ENCODE measurements at places on chromosomes 12 and 14.

DNA sequence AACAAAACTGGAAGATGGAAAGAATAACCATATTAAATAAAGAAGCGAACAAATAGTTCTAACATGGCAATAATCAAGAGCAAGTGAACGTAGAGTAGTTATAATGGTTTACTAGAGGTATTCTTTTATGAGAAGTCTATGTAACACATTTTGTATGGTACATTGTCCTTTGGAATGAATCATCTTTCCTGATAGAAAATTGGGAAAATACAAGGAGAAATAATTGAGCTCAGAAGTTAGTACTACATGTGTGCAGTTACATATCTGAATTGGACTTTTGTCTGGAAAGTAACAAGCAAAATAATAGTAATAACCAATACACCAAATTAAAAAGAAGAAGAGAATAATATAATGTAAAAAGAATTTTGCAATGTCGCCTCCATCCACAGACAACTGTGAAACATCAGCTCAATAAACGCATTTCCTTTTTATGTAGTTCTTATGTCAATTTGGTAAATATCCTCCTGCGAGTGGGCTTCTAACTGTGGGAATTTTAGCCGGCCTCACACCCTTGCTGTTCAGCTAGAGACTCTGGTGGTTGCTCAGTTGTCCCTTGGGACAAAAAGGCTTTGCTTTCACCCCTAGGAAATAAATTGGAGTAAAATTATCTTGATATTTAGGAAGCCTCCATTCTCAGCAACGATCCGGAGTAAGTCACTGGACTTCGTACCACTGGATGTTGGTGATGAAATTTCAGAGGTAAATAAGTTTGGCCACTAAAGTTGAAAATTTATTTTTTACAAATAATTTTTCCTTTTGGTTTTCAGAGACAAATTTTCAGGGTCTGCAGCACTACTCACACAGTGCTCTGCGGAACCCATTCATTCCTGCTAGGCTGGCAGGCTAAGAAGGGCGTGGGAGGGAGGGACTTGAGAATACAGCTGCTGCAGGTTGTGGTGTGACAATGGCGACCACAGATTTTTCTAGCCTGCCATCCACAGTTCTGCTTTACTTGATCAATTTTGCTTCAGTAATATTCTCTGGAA lies 1.1 kb upstream of the TUBA1A start:
- DNase-seq, result no peak

DNA sequence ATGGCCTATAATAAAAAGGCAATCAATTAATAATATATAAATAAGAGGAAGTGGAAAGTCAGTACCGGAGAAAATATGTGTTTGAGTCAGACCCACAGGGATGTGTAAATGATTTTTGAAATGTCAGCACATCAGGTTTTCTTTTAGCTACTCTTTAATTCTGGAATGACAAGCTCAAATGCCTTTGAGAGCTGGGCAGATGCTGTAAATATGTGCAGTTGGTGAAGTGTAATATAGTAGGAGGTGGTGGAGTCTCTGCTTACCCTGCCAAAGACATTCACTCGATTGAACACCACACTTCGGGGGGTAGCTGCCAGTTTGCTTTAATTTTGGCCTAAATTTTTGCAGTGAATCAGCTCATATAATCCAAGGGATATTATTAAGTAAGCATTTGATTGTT lies 93.0 kb downstream of the PLEKHA5 start:
- peak; percentile 65 for DNase-seq

- DNase-seq, result peak; percentile 49
Measured at GRCh38 chr14:100246809-100247428, 8.0 kb downstream of the YY1 start.

GRCh38 chr12:107478881-107479280 lies 206.7 kb upstream of the PWP1 start:
- DNase-seq, result no peak

DNA sequence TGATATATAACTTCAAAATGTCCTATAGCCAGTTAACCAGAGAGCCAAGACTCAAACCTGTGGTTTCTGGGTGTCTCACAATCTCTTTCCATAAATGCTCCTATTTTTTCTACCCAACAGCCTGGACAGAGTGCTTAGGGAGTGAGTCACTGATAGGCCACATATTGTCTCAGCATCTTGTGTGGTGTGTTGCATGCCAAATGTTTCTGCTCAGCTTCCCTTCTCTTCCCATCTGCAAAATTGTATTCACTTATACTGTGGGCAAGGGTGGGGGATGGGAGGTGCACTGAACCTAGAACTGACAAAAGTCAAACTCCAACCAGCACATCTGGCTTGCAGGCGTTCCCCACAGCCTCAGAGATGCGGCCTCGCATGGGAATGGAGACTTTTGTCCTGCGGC lies 123.3 kb downstream of the KCNA5 start:
- DNase-seq, result peak; percentile 99

DNA sequence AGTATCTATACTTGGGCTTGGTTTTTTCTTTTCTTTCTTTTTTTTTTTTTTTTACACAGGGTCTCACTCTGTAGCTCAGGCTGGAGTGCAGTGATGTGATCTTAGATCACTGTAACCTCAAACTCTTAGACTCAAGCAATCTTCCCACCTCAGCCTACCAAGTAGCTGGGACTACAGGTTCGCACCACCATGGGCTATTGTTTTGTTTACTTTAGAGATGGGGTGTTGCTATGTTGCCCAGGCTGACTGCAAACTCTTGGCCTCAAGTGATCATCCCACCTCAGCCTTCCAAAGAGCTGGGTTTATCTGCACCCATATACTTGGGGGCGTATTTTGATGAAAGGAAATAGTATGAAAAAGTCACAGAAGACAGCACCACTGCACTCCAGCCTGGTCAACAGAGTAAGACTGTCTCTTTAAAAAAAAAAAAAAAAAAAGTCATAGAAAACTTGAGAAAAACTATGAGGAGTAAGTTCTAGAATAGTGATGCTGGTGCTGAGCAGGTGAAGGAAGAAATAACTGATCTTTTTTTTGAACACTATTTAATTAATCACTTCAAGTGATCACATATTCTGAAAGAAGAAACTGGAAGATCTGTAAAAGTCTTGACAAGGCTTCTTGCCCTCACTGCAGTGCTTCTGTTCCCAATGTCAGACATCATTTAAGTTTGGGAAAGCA lies 53.8 kb upstream of the NPFF start:
- DNase-seq, result no peak

GRCh38 chr12:57603815-57604453 lies 690 bp upstream of the DTX3 start:
- DNase-seq, result peak; percentile 38

- no peak for DNase-seq
Measured at GRCh38 chr12:89691659-89692058, 17.0 kb downstream of the ATP2B1 start.

GRCh38 chr12:113071135-113072112 lies 14.9 kb downstream of the DTX1 start:
- DNase-seq, result no peak

- no peak for DNase-seq
Measured at GRCh38 chr12:98504368-98504617, 11.1 kb upstream of the TMPO start.

DNA sequence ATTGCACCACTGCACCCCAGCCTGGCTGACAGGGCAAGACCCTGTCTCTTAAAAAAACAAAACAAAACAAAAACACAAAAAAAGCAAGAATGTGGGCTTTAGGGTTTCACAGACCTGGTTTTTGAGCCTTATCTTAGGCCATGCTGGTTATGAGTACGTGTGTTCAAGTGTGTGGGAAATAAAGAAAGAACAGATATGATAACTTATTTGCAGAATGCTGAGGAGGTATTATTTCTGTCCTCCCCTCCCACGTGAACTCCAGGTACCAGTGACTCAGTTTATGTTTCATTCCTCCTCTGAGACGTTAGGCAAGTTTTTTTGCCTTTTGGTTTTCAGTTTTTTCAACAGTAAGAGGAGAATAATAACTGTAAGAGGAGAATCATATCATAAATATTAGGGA lies 49.3 kb downstream of the PCNX1 start:
- no peak for DNase-seq

DNA sequence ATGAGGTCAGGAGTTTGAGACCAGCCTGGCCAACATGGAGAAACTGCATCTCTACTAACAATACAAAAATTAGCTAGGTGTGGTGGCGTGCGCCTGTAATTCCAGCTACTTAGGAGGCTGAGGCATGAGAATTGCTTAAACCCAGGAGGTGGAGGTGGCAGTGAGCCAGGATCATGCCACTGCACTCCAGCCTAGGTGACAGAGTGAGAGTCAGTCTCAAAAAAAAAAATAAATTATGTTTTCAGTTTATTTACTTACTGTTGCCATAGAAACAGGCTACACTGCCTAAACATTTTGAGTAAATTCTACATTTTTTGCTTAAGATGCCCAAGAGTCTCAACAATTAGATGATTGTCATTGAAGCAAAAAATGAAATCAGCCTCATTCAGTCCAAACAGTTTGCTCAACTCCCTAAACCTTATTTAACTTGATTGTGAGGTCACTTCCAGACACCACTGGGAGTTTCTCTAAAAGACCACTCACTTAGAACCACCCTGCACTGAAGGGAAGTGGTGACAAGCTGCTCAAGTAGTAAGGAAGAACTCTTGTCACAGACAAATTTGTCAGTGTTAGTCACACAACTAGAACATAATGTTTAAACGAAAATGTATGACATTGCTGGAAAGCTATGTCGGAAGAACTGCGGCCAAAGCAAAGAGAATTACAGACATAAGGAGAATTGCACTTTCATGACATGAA lies 9.8 kb upstream of the GNPNAT1 start:
- DNase-seq, result peak; percentile 95

- peak; percentile 78 for DNase-seq
Measured at GRCh38 chr14:99568567-99569560, 35.1 kb downstream of the CCDC85C start.

DNA sequence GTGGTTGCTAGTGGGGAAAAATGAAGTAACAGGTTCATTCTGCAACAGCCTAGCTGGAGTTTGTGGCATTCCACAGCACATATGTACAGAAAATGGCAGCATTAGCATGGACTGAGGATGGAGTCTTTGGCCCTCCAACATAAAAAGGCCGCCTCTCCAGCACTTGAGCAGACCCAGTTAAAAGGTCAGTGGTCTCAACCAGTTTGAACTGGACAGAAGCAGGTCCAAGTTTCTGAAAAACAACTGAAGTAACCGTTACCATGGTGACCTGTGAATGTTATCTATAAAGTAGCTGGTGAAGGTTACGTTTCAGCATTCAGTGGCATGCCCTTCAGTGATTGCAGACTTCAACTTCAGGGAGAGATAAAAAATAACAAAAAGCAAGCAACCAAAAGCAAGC lies 34.1 kb upstream of the OR10AD1 start:
- no peak for DNase-seq

DNA sequence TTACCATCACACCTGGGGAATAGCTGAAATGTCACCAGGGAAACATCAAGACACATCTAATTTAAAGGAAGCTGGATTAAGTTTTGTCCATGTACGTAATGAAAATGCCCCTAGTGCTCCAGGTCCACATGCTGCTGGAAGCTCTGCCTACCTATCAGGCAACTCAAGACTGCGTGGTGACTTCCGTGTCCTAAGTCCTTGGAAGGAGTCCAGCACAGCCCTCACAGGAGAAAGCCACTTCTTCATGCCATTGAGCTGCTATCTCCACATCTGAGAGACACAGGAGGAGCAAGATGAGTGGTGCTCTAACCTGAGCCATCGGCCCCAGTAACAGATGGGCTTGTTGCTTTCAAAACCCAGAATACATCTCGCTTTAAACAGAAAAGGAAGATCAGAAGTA lies 316.4 kb downstream of the DPF3 start:
- no peak for DNase-seq

- DNase-seq, result no peak
Measured at GRCh38 chr12:109678719-109679118, 34.9 kb upstream of the FAM222A start.

DNA sequence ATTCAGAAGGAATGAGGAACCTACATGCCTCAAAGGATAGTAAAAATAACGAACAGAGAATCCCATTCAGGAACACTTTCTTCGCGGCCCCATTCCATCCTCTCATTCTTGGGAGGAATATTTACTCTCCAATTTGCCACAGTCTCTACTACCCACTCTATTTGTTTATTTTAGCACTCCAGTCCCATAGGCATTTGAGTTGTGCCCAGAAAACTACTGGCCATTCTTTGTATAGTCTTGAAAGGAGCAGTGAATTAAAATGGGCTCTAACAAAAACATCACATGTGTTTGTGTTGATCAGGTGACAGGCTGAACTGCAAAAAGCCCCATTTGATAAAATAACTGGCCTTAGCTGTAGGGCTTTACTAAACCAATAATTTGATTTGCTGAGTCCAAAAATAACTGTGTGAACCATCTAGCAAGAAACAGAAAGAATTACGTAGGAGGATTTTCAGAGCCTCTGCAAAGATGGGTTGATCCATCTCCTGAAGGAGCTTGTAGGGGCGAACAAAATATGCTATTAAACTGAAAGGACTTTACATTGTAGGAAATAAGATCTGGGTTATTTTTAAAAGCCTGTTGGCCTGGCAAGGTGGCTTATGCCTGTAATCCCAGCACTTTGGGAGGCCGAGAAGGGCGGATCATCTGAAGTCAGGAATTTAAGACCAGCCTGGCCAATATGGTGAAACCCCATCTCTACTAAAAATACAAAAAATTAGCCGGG lies 142.3 kb upstream of the CPNE8 start:
- DNase-seq, result no peak

- DNase-seq, result no peak
Measured at GRCh38 chr12:114686773-114687500, 3.0 kb upstream of the TBX3 start.

DNA sequence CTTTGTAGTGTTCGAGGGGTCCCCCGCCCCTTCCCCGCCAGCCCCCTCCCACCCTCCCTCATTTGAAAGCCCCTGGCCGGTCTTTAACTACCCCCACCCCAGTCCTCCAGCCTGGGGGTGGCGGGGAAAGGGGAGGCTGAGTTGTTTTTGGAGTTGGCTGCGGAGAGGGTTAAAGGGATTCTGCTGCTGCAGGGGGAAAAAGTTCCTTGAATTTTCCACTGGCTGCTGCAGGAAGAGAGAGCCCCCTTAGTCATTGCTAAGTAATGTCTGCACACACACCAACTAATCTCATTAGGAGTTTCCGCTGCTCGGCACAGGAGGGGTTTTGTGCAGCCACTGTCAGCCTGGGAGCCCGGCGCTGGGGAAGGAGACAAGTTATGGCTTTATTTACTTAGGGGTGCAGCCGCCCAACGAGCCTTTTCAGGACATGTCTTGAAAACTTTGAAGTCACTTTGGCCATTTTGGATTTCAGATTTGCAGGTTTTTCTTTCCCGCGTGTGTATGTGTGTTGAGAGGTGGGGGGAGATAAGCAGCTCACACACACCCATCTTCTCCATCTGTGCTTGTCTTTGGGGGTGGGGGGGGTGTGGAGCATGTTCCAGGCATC lies 1.8 kb downstream of the ELK3 start:
- DNase-seq, result peak; percentile 91

DNA sequence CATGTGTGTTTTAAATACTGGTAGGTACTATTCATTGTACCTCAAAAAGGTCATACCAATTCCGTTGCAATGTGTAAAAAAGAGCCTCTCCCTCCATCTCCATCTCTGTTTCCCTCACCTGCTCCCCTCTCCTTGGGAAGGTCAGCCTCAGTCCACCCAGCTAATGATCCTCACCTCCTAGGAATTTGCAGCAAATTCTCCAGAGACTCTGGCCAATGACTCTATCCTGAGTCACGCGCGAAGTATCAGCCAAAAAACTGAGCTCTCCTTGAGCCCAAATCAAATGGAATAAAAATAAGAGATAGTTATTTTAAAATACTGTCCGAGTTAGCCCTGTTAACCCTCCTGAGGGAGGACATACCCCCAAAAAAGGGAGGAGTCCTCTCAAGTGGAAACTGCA lies 148.4 kb downstream of the DPF3 start:
- DNase-seq, result peak; percentile 93

GRCh38 chr12:53791735-53792326 lies 40.1 kb upstream of the CISTR start:
- no peak for DNase-seq
